ENCODE measurements at places on chromosomes 7 and 10. TPM values are rescaled to one million over a fixed set of nuclear protein-coding genes. Genes with fewer than 3 reads are reported as not detected.
A peak's percentile ranks its signal among the peaks of the same experiment; 100 is the strongest.

The BAMBI gene
- 12.5 TPM for total RNA-seq

The CDH23 gene
- total RNA-seq, result 5.4 TPM

The NPY4R gene
- total RNA-seq, result not detected

The TFR2 gene
- total RNA-seq, result not detected

The ANKRD30A gene
- total RNA-seq, result not detected

GRCh38 chr7:64640504-64640903 is 25.4 kb upstream of the ZNF107 start:
- no peak for DNase-seq

DNA sequence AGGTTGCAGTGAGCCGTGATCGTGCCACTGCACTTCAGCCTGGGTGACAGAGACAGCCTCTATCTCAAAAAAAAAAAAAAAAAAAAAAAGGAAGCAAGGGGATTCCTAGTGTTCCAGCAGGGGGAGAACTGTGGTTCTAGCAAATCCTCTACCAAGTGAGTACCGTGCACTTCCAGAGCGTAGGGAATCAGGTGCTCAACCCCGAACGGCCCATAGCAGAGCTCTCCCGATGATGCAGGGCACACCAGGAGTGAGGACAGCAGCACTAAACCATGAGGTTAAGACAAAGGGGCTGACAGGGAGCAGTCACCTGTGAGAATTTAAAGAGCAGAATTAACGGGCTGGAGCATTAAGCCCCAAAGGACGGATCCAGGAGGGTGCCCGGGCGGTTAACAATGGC is 173.6 kb downstream of the PTPRN2 start:
- DNase-seq, result no peak

DNA sequence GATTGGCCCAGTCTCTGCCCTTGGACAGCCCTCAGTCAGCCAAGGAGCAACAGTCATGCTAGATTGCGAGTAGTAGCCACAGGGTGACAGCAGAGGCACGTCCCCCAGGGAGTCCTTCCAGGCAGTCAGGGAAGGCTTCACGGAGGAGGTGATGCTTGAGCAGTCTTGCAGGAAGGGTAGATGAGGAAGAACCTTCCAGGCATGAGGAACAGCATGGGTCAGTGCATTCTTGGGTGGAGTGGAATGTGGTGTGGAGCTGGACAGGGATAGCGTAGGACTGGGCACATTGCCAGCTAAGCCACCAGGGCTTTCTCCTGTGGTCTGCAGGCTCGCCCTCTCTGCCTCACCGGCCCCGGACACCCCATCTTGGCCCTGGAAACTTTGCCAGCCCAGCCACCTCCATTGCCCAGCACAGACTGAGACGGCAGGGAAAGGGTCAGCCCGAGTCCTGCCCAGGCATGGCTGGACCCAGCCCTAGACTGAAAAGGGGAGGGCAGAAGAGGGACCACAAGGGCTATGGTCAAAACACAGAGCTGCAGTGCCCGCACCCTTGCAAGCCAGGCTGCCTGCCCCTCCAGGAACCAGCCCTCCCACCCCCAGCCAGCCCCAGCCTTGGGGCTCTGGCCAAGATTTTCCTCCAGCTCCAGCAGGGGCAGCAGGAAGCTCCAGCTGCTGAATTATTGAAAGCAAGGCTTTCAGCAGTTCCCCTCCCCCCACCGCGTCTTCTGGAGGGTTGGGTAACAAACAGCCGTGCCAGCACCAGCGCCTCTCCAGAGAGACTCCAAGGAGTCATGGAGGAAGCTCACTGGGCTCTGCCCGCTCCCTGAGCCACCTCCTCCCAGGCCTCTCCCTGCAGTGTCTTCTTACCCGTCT is 18.7 kb downstream of the SRRM3 start:
- DNase-seq, result no peak

DNA sequence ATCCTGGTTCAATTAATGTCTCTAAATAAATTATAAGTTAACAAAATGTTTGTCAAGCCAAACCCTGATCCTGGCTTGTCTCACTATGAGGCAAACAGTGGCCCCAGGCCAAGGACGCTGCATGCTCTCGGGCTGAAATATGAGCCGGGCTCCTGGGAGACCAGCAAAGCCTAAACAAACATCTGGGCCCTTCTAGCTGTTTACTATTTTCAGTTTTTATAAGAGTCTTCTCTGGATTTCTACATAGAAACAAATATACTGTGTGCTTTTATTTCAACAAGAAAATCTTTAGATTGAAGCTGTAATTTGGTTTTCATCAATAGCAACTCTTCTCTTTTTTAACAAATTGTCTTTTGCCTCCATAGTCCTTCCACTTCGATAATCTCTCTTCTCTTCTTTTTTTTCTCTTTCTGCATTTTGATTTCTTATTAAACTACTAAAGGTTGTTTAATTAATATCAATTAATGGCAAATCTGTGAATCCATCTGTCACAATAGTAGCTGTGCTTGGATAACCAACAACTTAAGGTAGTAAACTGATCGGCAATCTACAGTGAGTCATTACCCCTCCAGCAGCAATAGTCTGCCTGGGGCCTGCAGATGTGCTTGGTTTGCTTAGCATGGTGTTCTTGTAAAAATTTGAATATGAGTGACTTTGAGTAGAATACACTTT is 83.3 kb upstream of the DNAJC1 start:
- DNase-seq, result peak; percentile 94

- DNase-seq, result no peak
These were observed 184.6 kb upstream of the SP4 start for GRCh38 chr7:21243265-21243664.

GRCh38 chr7:43650457-43651052 is 67.6 kb downstream of the STK17A start:
- no peak for DNase-seq

DNA sequence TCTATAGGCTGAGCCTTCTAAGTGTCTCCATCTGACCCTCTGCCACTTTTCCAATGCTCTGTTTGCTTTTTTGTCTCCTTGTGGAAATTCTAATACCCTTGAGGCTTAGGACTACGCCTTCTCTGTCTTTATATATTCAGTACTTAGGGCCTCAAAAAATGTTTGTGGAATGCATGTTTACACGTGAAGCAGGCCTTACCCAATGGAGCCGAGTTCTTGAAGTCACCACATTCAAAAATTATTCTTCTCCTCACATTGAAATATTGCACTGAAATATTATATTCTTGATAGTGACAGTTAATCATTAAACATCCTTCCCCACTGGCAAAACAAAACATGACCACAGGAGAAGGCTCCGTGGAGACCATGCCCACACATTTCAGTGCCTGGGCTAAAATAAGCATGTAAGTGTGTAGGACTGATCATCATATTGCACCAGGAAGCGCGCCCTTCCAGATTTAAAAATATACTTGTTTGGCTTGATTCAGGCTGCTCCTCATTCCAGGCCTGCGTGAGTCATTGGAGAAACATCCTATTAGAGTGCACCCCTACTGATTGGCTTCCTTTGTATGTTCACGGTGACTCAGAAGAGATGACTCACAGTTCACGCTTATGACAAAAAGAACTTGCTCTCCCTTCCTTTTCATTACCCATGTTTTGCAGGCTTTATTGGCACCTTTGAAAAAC is 307.4 kb upstream of the AOAH start:
- peak; percentile 40 for DNase-seq

DNA sequence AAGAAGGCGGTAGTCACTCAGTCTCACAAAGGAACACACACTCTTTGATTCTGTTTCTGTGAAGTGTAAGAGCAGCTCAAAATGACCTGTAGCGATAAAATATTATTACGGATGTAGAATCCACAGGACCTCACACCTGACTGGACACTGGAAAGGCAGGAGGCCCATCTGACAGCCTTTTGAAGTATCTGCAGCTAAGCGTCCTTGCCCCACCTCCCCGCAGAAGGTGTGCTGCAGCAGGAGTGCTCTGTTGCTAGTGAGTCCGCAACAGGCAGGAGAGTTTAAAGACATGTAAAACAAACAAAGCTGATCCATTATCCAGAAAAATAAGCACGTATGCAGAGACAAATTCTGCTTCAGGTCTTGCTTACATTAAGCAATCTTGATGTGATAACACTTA is 355.5 kb downstream of the GPR158 start:
- no peak for DNase-seq

GRCh38 chr10:130371666-130372065 is 235.5 kb downstream of the GLRX3 start:
- DNase-seq, result no peak

DNA sequence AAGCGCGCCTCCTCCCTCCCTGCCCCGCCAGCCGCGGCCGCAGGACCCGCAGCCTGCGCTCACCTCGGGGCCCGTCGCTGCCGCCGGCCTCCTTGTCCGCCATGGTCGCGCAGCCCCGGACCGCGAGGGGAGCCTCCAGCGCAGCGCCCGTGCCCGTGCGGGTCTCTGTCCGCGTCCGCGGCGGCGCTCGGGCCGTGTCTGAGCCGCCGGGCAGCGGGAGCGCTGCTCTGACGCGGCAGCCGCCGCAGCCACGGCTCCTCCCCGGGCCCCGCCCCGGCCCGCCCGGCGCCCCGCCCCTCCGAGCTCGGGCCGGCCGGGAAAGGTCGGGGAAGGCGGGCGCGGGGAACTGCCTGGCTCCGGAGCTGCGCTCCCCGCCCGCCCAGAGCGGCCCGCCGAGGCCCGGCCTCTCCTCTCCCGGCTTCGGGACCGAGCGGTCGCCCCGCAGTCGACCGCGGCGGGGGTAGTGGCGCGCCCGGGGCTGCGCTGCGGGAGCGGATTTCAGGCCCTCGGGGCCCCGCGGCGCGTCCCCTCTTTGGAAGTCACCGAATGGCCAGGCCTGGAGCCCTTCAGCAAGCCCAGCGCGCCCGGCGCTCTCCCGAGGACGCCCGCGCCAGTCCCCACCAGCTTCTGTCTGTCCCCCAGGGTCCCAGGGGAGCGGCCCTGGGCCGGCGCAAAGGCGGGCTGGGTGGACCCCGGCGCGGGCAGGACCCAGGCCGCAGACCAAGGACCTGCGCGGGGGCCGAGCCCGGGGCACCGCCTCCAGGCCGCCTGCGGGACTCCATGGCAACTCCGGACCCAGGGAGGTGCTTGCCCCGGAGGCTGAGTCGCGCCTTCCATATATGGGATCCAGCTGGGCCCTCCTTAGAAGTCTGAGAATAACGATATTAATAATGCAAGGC is at the start of gene HSPA12A:
Gene HSPA12A (minus strand): TSS at position 200 of the 899 bp plus-strand sequence. CDS start 97 bp downstream, at position 103.
- peak; percentile 90 for DNase-seq

- DNase-seq, result no peak
These were observed 297.8 kb downstream of the SDK1 start for GRCh38 chr7:3598854-3599253.

Measured in left ventricle myocardium superior (tissue), 1 donor.